PC-9 (cell line): ENCODE measurements at places on chromosomes 7 and 10. TPM values are rescaled to one million over a fixed set of nuclear protein-coding genes. Genes with fewer than 3 reads are reported as not detected.

PTF1A gene
- total RNA-seq: not detected in 2 replicates

PNLIP gene
- not detected in 2 replicates for total RNA-seq

LDB3 gene
- total RNA-seq: 0.63 and 0.73 TPM in 2 replicates

ATOH7 gene
- not detected in 2 replicates for total RNA-seq

ERVW-1 gene
- total RNA-seq: not detected in 2 replicates

GPR85 gene
- 0.30 and 0.65 TPM in 2 replicates for total RNA-seq

SLC39A12 gene
- total RNA-seq: not detected in 2 replicates

ITIH2 gene
- not detected in 2 replicates for total RNA-seq

RSPH10B gene
- total RNA-seq: 0.80 TPM in 1 of 2 replicates, not detected in the other

SH3PXD2A gene
- total RNA-seq: 12.5 and 14.0 TPM in 2 replicates

LRIT1 gene
- not detected in 2 replicates for total RNA-seq
